ENCODE measurements at places on chromosomes 6 and 20.

GRCh38 chr6:73107016-73107415 is 118.3 kb downstream of the KHDC1L start:
- DNase-seq, result no peak

GRCh38 chr6:46674410-46674809 is 13.3 kb upstream of the TDRD6 start:
- no peak for DNase-seq

DNA sequence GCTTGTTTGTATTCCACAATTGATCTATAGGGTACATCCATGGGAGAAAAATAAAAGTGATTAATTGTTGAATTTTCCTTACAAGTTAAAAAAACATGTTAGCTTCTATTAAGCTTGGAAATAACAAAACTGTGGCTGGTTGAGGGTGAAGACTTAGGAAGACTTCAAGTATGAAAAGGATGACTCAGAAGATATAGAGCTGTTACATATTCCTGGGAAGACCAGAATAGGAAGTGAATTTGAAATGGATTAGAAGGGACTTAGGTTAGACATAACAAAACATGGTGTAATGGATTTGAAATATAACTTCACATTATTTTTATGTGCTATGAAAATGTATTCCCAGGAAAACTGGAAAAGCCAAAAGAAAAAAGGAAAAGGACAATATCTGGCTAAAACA is 732.2 kb downstream of the HDGFL1 start:
- no peak for DNase-seq

GRCh38 chr6:121305957-121306607 is 28.2 kb downstream of the TBC1D32 start:
- DNase-seq, result no peak

GRCh38 chr6:75842732-75843131 is 93.7 kb downstream of the MYO6 start:
- peak; percentile 8 for DNase-seq

DNA sequence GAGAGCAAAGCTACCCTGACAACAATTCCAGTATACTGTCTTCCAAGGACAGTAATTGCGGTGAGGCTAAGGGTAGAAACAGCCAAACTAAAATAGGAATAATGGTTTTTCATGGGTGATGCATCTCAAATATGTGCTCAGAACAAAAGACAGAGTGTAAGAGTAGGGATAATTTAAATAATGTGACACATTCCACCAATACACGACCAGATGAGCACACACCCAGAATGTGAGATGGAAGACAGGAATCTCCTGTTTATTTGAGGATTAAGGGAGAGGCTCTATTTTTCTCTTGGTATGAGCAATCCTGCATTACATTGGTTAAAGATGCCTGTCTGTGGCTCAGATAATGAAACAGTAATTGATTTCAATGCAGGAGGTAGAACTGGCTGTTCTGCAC is 292.9 kb upstream of the ZFP64 start:
- no peak for DNase-seq

DNA sequence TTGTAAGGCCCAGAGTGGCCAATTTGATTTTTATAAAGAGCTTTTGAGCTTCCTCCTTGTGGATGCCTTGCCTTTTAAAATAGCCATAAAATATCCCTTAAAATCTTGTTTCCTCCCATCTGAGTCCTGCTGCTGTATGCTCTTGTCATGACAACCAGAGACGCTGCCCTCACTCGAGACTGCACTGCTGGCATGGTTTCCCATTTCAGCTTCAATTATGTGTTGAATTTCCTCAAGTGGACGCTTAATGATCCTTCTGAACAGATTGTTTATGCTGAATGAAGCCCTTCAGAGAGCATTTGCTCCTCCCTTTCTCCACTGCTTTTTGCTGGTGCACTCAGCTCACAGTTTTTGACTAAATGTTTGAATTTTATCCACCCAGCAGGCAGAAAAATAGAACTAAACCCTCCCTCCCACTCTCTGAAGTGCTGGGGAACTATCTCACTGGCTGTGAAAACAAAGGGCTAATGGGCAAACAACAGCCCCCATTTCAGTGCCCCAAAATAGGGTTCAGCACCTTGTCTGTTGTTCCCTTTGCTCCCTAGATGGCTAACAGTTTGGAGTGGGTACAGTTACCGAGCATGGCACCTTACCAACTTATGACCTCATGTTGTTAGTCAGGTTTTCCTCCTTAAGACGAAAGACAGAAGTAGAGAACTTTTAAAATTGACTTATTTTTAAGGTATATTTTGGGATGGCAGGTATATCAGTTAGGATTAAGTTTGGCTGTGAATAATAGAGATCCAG is 45.5 kb upstream of the RNF8 start:
- DNase-seq, result no peak

All from endothelial cell (in vitro differentiated cells).